ENCODE measurements at places on chromosomes 5 and 9. TPM values are rescaled to one million over a fixed set of nuclear protein-coding genes. Genes with fewer than 3 reads are reported as not detected.

DNA sequence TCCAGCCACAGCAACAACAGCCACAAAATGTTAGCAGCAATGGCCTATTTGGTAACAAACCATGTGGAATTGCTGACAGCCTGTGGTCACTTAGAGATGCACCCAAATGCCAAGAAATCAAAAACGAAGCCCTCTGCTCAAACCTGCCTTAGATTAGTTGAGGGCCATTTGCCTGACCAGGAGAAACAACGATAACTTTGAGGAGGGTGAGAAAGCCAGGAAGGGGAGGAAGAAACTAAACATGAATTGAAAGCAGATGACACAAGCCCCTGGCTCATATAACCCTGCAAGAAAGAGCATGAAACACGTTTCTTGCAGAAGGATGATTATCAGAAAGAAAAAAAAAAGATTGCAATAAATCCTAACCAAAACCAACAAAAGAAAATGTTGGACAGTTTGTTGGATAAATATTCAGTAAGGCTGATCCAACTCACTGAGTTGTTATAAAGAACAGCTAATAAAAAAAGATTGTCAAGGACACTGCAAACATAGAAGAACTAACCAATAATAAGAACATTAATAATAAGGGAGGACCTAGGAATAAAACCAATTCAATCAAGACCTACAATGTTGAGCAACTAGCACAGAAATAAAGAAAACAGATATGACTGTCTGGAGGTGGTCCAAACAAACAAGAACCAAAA, 140.5 kb upstream of the SLC30A5 start:
- DNase-seq: no peak

DNA sequence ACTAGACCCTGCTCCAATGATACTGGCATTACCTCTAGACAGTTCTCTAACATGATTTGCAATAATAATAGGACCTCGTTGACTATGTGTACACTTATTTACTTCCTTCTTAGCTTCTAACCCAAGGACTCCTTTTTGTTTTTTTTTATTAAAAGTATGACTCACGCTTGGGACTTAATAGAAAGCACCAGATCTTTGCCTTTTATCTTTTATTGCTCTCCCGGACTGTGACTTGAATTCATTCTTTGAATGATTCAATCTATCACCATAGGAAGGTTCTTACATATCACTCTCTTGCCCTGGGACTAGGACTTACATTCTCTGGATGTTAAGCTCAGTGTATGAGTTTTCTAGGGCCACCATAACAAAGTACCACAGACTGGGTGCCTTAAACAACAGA, 9.0 kb downstream of the C9 start:
- peak; percentile 54 for DNase-seq

GRCh38 chr9:8621416-8621815, 821.8 kb upstream of the DMAC1 start:
- DNase-seq: no peak

GRCh38 chr5:156595132-156595787, 254.8 kb upstream of the PPP1R2B start:
- no peak for DNase-seq

DNA sequence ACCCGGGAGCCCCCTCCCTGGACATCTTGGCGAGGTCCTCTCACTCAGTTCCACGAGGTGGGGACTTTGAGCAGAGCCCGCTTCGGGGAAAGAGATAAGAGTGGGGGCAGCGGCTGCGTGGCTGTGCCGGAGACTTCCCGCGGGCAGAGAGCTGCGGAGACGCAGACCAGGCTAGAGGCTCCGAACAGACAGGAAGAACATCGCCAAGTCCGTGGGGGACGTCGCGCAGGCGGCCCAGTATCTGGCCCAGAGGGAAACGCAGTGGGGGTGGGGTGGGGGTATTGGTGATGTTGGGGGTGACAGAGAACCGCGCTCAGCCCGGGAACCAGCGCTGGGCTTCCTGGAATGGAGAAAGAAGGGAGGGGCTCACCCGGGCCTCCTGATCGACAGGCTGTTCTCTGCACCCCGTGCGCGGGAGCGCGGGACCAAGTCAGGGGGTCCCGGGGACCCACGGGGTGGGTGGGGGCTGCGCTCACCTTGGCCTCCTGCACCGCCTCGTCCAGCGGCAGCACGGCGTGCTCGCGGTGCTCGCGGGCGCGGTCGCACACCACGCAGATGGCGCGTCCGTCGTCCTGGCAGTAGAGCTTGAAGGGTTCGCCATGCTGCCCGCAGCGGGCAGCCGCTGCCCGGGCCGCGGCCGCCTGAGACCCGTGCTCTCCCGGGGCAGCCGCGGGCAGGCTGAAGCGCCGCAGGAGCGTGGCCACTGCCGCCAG, 727 bp downstream of the TRIM7 start:
- no peak for DNase-seq

GRCh38 chr9:135480071-135480939, 723 bp downstream of the PPP1R26 start:
- DNase-seq: peak; percentile 26

- no peak for DNase-seq
Measured at GRCh38 chr5:102731693-102732092, 23.4 kb upstream of the PAM start.

DNA sequence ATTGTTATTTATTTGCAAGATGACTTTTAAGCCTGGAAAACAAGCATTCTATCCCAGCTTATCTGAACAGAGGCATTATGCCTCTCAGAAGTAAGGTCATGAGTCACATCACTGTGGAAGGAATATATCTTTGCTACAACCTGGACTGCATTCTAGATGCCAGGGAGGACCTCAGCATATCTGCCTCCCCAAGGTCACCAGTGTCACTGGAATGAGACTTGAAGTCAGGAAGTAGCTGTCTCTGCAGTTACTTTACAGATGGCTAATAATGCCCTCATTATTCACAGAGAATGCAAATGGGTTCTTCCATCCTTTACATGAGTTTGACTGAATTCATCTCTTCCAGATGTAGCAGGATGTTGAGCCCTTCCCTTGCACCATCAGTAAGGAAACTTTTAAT, 4.4 kb upstream of the FAM13B start:
- no peak for DNase-seq

- DNase-seq: no peak
Measured at GRCh38 chr9:133514460-133515239, 10.1 kb downstream of the MYMK start.

The MAML1 gene
- total RNA-seq: 4.2 TPM

The GRAMD2B gene
- 12.0 TPM for total RNA-seq

The FBP2 gene
- total RNA-seq: not detected

The CDC20B gene
- total RNA-seq: not detected

The SUSD3 gene
- not detected for total RNA-seq

The DNAJC18 gene
- total RNA-seq: 1.6 TPM

The PCDHB12 gene
- total RNA-seq: 0.13 TPM

The ESM1 gene
- not detected for total RNA-seq

The PDE6A gene
- total RNA-seq: not detected
